NCI-H774 (cell line): ENCODE measurements at places on chromosomes 6 and 20.

DNA sequence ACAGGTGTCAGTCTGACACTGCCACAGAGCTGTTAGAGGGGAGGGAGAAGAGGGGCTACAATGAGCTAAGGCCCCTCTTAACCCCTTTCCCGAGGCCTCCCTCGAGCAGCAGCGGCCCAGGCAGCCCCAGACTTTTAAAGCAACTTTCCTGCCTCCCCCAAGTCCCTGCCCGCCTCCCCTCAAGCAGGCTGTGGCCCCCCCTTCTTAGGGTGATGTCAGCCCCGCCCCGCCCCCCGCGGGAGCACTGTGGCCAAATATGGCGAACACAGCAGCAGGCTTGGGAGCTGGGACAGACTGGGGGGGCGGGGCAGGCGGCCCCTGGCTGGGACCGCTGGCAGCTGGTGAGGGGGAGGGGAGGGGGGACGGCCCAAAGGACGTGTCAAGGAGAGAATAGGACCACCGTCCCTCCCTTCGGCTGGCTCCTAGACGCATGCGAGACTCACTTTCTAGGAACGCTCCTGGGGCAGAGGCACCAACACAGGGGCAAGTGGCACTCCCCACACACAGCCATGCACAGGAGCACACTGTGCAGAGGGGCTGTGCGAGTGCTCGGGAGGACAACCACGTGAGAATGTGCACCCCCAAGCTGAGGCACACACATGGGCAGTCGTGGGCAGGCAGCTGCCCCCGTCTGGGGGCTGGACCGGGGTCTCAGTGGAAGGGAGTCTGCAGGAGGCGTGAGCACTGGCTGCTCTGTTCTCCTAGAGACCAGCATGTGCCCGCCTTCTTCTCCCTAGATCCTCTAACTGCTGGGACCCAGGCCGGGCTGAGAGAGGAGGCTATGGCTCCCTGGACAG lies 6.7 kb downstream of the TEAD3 start:
- DNase-seq = no peak

- DNase-seq = no peak
Observed at GRCh38 chr20:32918296-32918695, 59.6 kb downstream of the EFCAB8 start.

- DNase-seq = no peak
Observed at GRCh38 chr20:10367693-10367942, 66.4 kb downstream of the MKKS start.

- no peak for DNase-seq
Observed at GRCh38 chr6:5667737-5668136, 339.0 kb downstream of the NRN1 start.

DNA sequence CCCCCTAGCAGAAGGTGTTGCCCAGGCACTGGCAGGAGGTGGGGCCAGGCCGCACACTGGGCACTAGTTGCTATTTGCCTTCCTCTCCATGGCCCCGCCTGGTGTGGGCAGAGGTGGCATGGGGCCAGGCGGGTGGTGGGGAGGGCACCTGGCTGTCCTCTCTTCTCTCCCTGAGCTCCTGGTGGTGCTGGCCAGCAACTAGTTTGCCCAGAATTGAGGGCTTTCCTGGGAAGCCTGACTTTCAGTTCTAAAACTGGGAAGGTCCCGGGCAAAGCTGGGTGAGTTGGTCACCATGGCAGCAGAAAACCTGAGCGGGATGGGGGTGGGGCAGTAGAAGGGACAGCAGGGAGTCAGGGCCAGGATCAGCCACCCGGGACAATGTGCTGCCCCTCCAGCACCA lies 48.2 kb downstream of the RBM38 start:
- peak; percentile 87 for DNase-seq

DNA sequence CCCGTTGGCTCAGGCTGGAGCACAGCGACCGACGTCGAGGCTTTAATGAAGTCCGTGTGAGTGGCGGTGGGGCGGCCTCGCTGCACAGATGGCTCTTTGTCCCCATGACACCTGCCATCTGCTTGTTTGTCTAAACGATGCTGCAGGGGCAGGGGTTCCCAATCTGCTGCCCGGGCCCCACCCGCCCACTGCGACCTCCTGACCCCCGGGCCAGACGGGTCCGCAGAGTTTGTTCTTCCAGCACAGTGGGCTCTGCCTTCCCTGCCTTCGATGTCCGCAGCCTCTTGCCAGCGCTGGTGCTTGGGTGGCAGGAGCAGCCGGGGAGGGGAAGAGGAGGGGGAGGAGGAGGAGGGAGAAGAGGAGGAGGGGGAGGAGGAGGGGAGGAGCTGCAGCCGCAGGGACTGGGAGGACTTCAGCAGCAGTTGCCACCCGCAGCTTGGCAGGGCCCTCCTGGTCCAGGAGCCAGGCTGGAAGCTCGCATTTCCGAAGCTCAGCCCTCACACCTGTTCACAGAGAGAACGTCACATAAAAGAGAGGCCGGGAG lies 210.0 kb downstream of the DLL1 start:
- peak; percentile 87 for DNase-seq

GRCh38 chr6:40431706-40432105 lies 155.5 kb downstream of the LRFN2 start:
- DNase-seq = no peak

DNA sequence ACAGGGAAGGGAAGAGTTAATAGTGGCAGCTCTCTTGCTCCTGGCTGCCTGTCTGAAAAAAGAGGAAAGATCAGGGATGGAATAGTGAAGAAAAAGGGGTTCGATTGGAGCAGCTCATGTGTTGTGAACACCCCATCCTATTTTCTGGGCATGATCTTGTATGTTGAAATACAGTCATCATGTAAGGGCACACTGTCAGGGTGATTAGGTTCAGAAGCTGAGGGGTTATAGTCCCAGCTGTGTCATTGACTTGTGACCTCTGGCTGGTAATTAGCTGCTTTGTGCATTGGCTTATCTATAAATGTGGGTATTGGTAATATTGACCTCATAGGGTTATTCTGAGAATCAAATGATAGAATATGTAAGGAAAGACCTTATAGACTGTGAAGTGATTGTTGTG lies 30.1 kb downstream of the PHF20 start:
- DNase-seq = no peak

GRCh38 chr20:25247000-25247517 lies 826 bp upstream of the PYGB start:
- DNase-seq = no peak

DNA sequence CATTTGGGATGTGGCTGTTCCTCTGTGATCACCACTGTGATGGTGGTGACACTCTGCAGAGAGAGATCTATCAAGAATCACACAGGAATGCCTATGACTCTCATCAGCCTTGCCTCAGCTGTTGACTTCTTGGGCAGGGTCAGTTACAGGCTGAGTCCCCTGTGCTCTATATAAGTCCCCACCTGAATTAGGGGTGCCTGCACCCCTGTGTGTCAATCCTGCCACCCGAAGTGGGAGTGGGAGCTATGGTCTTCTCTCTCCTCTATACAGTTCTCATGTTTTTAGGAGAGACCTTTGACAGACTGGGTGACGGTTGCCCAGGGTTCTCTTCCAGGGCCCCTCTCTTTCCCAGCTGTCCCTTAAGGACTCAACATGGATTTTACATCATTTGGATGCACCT lies 173.8 kb downstream of the ZDHHC14 start:
- DNase-seq = no peak
